ENCODE measurements at places on chromosomes 12 and 14.

DNA sequence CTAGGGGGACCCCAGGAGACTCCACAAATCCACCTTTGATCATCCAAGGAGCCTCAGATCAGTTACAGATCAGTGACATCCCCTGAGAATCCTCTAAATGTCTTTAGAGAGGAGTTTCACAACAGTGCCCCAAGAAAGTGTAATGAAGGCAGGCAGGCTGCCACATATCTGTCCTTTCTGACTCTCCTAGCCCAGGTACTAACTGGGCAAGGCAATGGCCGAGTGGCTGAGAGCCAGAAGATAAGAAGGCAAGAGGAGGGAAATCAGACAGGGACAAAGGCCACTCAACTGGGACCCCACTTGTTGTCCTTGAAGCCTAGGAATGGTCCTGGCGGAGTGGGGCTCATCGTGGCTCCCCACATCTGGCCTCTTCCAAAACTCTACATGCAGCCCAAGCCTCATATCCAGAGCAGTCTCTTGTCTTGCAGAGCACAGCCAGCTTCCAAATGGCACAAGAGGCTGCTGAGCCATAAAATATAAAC, 11.6 kb downstream of the ACTN1 start:
- DNase-seq = no peak

GRCh38 chr12:114480337-114481199, 74.6 kb upstream of the TBX5 start:
- no peak for DNase-seq

DNA sequence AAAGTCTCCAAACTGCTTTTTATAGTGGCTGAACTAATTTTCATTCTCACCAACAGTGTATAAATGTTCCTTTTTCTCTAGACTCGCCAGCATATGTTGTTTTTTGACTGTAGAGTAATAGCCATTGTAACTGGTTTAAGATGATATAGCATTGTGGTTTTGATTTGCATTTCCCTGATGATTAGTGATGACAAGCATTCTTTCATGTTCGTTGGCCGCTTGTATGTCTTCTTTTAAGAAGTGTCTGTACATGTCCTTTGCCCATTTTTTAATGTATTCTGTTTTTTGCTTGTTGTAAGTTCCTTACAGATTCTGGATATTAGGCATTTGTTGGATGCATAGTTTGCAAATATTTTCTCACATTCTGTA, 404.9 kb downstream of the FLRT2 start:
- peak; percentile 49 for DNase-seq

- no peak for DNase-seq
Observed at GRCh38 chr14:65282896-65283253, 129.7 kb upstream of the FUT8 start.

DNA sequence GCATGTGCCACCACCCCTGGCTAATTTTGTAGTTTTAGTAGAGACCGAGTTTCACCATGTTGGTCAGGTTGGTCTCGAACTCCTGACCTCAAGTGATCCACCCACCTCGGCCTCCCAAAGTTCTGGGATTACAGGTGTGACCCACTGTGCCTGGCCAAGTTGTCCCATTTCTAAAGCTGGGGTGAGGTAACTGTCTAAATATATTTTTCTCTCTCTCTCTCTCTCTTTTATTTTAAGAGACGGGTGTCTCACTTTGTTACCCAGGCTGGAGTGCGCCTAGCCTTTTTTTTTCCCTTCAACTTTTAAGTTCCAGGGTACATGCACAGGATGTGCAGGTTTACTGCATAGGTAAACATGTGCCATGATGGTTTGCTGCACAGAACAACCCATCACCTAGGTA, 8.6 kb downstream of the ATF1 start:
- DNase-seq = no peak

DNA sequence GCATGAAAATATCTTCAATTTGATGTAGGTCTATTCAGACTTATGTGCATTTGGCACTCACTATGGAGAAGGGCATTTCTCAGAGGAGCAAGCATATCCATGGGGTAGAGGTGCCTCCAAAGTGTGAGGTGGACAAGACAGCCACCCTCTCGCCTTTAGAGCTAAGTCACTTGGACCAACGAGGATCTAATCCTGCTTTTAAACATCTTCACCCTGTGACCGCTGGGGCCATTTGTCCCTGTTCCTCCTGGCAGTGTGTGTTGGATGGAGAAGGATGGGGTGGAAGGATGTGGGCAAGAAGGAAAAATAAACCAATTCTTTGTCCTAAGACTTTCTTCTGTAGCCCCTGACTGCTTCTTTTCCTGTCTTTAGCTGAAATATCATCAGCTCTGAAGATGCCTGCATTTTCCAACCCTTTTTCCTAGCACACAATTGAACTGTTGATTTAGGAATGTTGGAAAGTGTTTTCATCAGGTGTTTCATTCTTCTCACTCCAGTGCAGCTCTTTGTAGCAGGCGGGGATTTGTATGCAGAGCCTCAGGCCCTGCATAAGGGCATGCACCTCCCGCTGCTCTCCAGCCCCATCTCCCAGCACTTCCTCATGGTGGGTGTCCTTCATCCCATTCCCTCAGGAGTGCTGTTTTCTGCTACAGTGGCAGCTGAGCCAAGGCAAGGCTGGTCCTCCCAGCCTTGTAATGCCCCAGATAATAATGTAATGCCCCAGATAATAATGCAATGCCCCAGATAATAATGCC, 5.3 kb downstream of the FGF6 start:
- no peak for DNase-seq

DNA sequence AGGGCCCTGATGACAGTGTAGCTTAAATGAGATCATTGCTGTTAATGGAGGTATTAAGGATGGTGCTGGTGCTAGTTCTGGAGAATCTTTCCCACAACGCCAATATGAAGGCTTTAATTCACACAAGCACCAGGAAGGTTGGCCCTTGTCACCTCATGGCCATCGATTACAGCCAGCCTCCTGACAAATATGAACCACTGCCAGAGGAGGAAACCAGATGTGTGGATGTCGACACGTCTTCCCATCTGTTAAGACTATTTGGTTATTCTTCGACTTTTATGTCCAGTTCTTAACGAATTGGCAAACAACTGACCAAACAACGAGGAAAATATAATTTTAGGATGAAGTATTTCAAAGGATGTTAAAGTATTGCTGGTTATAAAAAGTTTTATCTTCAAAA, 79.5 kb downstream of the PIK3C2G start:
- no peak for DNase-seq

DNA sequence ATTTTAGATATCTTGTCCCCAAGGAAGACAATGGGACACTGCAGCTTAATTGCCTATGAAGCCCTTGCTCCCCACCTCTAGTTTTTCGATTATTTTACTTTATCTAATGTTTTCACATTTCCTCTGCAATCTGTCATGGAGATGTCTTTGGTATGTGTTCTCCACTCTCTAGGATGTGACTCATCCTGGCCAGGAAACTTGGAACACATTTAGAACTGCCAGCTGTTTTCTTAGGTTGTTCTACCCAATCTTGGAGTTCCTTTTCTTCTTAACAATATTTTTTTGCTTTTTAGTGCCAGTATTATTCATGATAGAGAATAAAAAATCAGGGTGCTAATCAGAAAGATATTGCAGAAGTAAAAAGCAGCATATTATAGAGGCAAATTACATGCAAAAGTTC, 101.7 kb upstream of the CLEC14A start:
- DNase-seq = no peak

DNA sequence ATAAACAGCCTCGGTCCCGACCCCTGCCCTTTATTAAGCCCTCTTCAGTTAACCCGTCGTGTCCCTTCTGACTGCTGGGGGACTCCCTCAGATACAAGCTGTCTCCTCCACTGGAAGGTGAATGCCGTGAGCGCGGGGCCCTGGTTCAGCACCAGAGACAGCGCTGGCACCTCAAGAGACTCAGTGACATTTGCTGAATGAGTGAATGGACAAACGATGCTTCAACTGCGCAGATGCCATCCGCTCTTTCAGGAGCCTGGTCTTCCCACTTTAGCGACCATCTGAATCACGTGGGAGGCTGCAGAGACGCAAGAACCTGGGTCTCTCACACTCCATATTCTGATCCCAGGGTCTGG, 92.6 kb upstream of the SFSWAP start:
- DNase-seq = no peak

GRCh38 chr12:116436561-116437249, 122.5 kb upstream of the MAP1LC3B2 start:
- DNase-seq = no peak

DNA sequence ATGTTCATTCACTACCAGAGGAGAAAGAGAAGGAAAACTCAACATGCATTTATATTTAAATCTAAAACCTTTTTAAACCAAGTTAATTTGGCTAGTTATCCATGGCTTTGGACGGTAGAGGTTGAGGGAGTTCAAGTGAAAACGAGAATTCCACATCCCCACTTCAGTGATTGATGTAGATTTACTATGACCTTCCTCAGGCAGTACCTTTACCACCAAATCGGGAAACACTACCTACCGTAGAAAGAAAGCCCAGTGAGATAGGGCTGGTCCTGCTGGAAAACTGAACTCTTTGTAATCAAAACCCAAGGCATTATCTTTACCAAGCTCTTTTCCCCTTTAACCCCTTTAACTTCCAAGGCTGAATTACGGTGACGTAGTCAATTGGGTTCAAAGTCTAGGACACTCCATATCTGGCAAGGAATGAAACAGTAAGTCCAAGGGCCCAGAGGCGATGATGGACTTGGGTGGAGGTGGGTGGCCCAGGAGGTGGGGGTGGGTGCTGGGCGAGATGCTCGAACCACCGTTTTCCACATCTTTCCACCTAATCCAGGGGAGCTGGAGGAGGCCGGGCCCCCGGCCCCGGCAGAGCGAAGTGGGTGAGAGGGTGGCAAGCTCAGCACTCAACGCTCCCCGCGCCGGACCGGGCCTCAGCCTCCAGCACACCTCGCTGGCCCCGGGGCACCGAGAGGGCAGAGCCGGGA, 618 bp downstream of the SEC23A start:
- DNase-seq = peak; percentile 10

DNA sequence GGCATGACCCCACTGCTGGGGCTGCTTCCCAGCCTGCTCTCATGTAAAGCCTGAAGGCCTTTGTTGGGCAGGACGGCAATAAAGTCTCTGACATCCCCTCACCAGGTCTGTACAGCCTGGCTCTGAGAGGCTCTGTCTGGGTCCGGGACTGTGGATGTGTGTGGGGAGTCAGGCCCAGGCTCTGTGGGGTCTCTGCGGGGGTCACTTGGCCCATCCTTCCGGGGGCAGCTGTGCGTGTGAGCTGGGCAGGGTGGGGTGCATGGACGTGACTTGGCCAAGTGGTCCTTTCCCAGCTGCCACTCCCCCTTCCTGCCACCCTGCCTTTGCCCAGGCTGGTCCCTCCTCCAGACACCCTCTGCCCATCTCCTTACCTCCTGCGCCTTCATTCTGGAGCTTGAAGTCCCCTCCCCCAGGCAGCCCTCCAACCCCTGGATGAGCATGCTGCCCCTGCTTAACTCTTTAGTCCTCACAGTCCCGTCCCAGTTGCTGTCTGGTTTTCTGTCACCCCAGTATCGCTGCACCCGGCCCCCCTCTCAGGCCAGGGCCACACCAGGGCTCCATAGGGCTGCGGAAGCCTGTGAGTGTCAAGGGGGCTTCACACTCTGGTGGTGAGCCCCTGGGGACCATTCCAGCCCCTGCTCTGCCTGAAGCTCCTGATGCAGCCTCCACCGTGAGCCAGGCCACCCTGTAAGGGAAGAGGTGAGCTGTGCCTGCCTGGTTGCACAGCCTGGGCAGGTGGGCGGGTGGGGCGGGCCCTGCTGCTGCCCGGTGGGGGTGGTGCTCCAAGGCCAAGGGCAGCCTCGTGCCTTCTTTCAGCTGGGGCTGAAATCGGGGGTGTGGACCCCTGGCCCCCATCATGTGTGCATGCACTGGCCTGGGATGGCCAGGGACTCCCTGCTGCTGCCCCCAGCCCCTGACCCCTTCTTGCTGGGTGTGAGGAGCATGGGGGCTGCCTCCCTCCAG, 25.5 kb upstream of the KIF26A start:
- DNase-seq = no peak

DNA sequence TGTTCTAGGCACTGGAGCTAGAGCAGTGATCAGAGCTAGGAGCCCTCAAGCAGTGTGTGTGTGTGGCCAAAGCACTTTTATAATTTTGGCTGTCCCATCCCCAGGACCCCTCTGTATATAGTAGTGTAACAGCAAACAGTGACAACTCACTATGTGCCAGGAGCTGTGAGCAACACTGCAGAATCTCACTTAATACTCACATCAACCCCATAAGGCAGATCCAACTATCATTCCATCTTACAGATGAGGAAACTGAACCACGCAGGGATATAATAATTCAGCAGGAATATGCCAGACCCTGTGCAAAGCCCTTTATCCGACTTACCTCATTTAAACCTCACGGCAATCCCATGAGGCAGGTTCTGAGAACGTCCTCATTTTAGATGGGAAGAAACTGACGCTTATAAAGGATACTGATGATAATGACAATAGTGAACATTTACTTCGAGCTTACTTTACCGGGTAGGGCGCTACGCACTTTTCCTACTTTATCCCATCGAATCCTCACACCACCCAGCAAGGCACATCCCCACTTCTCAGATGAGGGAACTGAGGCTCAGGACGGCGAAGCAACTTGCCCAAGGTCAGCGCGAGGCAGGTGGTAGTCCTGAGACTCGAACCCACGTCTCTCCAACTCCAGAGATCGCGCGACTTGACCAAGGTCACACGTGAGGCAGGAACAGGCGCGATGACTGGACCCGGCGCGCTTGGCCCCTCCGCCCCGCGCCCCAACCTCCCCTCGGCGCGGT, 687 bp downstream of the RAB35 start:
- DNase-seq = peak; percentile 78

GRCh38 chr12:82522762-82523161, 163.9 kb upstream of the TMTC2 start:
- no peak for DNase-seq

DNA sequence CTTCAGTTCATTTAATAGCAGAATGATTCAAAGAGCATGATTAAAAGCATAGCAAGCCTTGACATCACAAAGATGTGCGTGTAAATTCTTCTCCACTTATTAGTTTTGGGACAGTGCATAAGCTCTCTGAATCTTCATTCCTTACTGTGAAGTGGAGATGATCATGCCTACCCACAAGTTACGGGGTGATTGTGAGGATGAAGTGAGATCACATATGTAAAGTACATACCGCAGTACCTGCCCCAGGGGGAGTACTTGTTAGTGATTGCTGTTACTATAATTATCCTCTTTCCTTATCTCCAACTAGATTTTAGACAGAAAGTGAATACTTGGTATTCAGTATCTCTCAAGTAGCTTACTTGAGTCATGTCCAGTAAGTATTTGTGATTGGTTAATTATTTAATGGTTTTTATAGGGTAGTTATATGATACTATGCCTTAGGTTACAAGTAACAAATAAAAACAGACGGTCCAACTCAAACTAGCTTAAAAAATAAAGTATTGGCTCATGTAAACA, 6.0 kb downstream of the RAD9B start:
- no peak for DNase-seq

DNA sequence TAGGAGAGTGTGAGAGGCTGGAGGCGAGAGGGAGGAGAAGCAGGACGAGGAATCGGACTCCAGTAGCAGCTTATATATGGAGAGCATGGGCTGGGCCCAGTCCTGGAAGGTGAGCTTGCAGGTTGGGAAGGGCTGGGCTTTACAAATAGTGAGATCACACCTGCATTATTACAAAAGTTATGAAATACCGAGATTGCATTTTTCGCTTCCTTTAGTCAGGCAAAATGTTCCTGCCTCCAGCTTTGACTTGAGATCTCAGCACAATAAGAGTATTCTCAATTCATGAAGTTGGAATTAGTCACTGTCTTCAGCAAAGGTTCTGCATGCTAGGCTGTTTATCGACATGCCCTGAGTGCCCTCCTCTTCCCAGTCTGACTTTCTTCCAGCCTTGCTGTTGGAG, at the start of gene KRT6B:
Gene KRT6B, minus strand, starts transcription at position 46 of the 400 bp plus-strand sequence. CDS start 68 bp downstream, outside the sequence.
- no peak for DNase-seq

- DNase-seq = no peak
Observed at GRCh38 chr12:122371475-122372045, 50.9 kb downstream of the CLIP1 start.

- no peak for DNase-seq
Observed at GRCh38 chr14:102203382-102203781, 63.7 kb downstream of the WDR20 start.
